ENCODE measurements at places on chromosomes 2 and 18.

DNA sequence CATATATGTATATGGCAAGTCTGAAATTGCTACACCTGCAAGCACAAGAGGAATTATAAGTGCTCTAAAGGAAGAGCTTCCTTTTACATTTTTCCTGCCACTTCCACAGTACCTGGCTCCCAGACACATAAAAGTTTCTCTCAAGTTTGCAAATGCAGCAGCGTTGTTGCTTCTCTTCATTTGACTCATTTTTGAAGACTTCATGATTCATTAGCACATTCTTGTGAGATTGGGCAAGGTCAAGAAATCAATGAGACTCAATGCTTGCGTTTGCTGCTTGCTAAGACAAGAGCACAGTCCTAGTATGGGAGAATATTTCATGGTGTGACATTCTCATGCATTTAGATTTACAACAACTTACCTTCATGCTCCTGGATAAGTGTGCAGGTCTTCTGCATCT is 42.6 kb upstream of the PDCL3 start:
- no peak for DNase-seq

GRCh38 chr18:45164551-45164950 is 450.7 kb upstream of the SLC14A2 start:
- DNase-seq: no peak

DNA sequence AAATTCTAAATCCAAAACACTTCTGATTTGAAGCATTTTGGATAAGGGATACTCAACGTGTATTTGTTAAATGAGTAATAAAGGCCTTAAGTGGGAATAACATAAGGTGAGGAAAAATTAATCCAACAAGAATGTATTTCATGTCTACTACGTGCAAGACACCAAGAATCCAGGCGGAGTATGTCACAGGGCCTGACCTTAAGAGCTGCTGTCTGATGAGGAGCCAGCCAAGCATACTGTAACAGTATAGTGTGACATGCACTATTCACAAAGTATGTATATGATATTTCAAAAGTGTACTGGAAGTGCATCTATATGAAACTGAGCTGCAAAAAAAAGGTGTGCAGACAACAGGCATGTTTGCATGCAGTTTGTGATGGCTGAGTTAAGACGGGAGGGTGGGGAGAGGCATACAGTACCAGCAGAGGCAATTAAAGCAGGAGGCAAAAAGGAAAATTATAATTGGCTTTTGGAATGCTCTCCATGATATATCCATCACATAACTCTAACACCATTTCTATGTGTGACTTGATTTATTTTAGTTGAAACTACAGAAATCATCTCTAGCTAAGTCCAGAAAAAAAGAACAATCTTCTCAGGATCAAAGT is 18.2 kb downstream of the IWS1 start:
- no peak for DNase-seq

DNA sequence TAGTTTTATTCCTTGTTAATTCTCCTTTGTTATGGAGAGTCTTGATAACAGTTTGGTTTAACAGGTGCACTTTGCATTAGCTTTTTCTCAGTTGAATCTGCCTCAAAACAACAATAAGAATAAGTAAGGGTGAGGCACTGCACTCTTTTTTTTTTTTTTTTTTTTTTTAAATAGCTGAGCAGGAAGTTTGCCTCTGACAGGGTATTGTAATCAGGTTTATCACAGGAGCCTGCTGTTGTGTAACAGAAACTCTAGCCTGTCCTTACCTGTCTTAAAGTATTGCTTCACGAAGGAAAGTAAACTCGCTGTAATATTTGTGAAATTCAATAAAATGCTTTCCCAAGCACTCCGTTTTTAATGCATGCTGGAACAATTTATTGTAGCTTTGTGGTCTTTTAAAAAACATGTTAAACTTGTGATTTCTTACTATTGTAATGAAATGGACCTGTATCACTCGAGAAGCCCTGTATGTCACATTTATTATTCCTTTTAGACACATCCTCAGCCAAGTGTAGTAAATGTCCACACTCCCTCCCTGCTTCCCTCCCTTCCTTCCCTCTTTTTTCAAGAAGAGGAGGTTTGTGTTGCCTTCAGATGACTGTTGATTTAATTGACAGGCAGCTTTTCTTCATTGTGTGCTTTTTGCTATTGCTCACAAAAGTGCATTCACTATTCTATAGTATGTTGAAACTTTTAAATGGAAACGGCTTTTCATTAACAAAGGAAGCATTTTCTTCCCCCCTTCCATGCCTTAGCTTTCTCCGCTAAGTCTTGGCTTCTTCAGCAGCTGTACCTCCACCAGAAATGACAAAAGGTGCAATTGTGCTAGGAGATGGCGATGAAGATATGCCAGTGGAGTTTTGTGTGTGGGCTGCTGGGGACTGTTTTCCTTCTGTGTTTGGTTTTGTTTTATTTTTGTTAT is 52.7 kb downstream of the TAF1B start:
- no peak for DNase-seq

- no peak for DNase-seq
Observed at GRCh38 chr2:41943159-41943558, 104.7 kb upstream of the PKDCC start.
